ENCODE measurements at places on chromosomes 11 and 22.

- DNase-seq: no peak
Observed at GRCh38 chr11:14768526-14769188, 123.4 kb downstream of the CYP2R1 start.

- DNase-seq: no peak
Observed at GRCh38 chr22:46902998-46903916, 140.8 kb downstream of the TBC1D22A start.

DNA sequence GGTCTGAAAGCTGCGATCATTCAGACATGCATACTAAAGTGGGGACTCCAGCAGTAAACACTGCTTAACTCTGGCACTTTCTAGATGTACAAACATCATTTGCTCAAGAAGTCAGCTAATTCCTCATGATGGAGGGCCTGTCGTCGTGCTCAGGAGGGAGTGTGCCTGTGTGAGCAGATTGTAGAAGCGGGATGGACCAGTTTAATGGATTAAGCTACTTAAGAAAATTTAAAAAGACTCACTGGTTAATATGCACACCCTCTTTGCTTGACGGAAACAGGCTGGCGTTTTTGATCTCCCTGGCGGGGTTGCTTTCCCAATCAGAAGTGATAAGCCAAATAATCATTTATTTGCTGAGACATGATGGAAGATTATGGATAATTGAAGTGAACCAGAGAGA is 79.0 kb downstream of the LDLRAD3 start:
- no peak for DNase-seq

DNA sequence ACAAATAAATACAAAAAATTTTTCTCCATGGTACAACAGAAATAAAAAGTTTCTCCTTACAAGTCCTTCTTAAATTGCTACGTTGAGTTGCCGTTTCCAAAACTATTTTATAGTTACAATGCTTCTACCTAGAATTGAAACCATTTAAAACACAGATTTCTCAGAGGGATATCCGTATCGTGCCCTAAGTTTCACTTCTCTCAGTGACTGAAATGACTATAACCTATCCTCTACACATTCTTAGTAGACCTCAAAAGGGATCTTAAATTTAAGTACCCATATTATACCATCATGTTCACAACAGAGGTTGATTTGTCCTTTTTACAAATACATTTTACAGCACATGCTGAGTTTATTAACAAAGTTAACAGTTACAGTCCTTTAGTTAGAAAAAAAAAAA is 44.1 kb downstream of the USP28 start:
- no peak for DNase-seq

DNA sequence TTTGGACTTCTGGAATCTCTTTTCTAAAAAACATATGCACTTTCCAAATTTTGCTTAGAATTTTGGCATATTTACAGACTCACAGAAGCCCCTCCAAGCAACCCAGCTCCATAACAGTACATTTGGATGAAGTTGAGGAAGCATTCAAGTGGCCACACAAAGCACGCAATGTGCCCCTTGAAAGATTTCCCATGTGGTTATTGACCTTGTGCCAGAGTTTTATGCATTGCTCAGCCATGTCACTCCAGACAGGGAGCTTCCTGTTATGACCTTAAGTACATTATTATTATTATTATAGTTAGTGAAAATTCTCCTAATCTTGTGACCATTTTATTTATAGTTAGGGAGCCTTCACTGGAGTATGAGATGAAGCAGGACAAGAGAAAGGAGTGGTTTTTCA is 35.0 kb upstream of the BDNF start:
- no peak for DNase-seq

GRCh38 chr22:38468443-38469305 is 778 bp downstream of the KDELR3 start:
- no peak for DNase-seq
